GM23248 (cell line): ENCODE measurements at places on chromosomes 11 and 22. TPM values are rescaled to one million over a fixed set of nuclear protein-coding genes. Genes with fewer than 3 reads are reported as not detected.

- H3K36me3 ChIP-seq, result no peaks in the 10 kb centered on the region
- peak overlapping the region; percentile 85 for H3K27ac ChIP-seq
- H3K4me1 ChIP-seq, result peaks cover 19% of the 10 kb centered on the region
- DNase-seq, result peak; percentile 97
- no peaks in the 10 kb centered on the region for H3K27me3 ChIP-seq
Observed at GRCh38 chr11:74288161-74288560, 23.3 kb downstream of the P4HA3 start.

- DNase-seq, result no peak
- no peak overlapping the region for H3K4me3 ChIP-seq
- H3K27me3 ChIP-seq, result no peaks in the 10 kb centered on the region
- no peak overlapping the region for H3K27ac ChIP-seq
- peaks cover 11% of the 10 kb centered on the region; the same call in 1 of the 2 replicates for H3K36me3 ChIP-seq
Observed at GRCh38 chr11:48114740-48115139, 101.9 kb upstream of the OR4B1 start.

GRCh38 chr22:35567351-35568141 is 26.9 kb downstream of the RASD2 start:
- H3K27ac ChIP-seq, result no peak overlapping the region
- H3K27me3 ChIP-seq, result no peaks in the 10 kb centered on the region
- H3K4me3 ChIP-seq, result no peak overlapping the region
- DNase-seq, result no peak
- H3K4me1 ChIP-seq, result peaks cover 40% of the 10 kb centered on the region
- no peaks in the 10 kb centered on the region for H3K36me3 ChIP-seq

DNA sequence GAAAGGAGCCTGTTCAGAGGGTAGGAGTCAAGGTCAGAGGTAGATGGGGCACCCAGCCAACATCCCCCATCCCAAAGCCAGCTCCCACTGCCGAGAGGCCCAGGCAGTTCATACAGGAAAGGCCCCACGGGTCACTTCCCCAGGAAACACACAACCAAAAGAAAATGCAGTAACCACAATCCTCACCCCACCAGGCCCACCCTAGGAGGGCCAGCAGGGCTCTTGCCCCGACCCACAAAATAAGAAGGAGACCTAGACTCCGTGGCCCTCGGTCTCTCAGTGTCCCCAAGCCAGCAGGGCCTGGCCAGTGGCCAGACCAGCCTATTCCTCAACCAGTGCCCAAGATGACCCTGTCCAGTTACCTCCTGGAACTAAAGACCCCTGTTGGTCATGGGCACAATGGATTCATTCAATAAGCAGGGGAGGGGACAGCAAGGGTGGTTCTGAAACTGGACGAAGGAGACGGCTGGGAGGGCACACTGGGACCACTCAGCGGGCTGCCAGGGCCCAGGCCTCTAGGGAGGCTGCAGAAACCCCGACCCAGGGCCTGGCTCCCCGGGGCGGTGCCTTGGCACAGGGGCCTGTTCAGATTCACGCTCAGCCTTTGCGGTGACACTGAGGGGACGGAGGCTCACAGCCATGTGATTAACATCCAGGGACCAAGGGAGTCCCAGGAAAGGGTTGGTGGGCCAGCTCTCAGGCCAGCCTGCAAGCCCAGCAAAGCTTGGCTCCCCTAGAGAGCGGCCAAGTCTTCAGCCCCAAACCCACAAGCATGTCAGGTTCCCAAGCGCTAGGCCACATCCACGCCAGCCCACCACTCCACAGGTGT is 5.5 kb downstream of the RAB3IL1 start:
- no peaks in the 10 kb centered on the region for H3K36me3 ChIP-seq
- no peaks in the 10 kb centered on the region for H3K27me3 ChIP-seq
- no peak overlapping the region for H3K4me3 ChIP-seq
- no peaks in the 10 kb centered on the region for H3K4me1 ChIP-seq

- H3K4me1 ChIP-seq, result no peaks in the 10 kb centered on the region
- no peak overlapping the region for H3K4me3 ChIP-seq
- H3K27ac ChIP-seq, result no peak overlapping the region
- H3K27me3 ChIP-seq, result no peaks in the 10 kb centered on the region
Observed at GRCh38 chr11:74654976-74655375, 62.6 kb downstream of the POLD3 start.

GRCh38 chr11:28504555-28505110 is 396.4 kb downstream of the METTL15 start:
- no peaks in the 10 kb centered on the region for H3K4me1 ChIP-seq
- DNase-seq, result no peak
- no peak overlapping the region for H3K4me3 ChIP-seq
- H3K27me3 ChIP-seq, result no peaks in the 10 kb centered on the region

DNA sequence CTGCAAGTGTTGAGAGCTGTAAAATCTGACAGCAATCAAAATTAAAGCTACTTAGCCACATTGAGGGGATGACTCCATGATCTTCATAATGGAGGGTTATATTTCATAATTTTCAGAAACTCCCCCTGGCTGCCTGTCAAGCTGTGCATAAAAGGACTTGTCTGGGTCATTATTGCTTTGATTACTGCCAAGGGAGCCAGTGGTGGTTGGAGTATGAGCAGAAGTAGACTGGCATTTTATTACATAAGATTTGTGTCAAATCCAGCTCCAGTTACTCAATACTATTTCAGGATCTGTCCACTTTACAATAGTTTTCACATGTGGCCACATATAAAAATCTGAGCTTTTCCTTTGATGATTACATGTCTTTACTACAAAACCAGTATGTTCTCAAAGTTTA is 108.9 kb upstream of the SLC5A12 start:
- no peak overlapping the region for H3K4me3 ChIP-seq
- no peaks in the 10 kb centered on the region for H3K36me3 ChIP-seq
- no peak overlapping the region for H3K27ac ChIP-seq
- no peak for DNase-seq

DNA sequence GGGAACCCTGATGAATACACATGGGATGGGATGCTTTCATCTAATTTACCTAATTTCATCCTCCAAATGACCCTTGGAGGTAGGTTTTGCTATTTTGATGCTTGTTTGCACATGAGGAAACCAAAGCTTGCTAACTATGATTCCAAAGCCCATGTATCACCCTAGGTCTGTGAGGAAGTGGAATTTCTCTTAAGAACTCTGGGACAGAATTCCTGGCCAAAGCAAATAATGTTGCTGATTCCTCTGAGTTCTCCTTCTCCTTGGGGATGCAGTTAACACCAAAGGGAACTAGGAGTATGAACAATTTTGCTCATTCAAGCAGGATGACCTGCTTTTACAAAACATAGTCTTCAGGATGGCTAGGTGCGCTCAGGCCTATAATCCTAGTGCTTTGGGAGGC is 80.0 kb downstream of the KCNC1 start:
- 0 out of 2 replicates have a peak, but pooled peaks cover 8% of the 10 kb centered on the region for H3K4me1 ChIP-seq
- no peak overlapping the region for H3K27ac ChIP-seq
- H3K36me3 ChIP-seq, result no peaks in the 10 kb centered on the region
- H3K4me3 ChIP-seq, result no peak overlapping the region

DNA sequence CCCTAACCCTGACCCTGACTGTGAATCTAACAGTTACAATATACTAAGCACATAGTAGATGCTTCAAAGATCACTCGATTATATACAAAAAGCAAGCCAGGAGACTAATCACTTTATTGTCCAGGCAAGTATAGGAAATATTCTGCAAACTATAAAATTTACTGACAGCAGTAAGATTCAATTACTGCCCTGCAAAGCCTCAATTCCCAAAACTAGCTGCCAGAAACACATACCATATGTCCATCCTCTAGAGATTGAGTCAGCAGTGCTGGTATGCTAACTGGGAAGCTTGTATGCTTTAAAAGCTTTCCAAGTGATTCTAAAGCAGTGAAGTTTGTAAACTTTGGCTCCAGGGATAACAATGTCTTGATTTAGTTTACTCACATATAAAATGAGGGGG is 26.1 kb downstream of the CSTF3 start:
- no peaks in the 10 kb centered on the region for H3K27me3 ChIP-seq
- H3K27ac ChIP-seq, result peak overlapping the region; percentile 44
- DNase-seq, result peak; percentile 84
- H3K4me3 ChIP-seq, result no peak overlapping the region
- H3K4me1 ChIP-seq, result peaks cover 35% of the 10 kb centered on the region

GRCh38 chr11:78838417-78838816 is 263.8 kb upstream of the NARS2 start:
- no peak overlapping the region for H3K4me3 ChIP-seq
- no peaks in the 10 kb centered on the region for H3K36me3 ChIP-seq
- no peak overlapping the region for H3K27ac ChIP-seq
- no peaks in the 10 kb centered on the region for H3K27me3 ChIP-seq
- no peak for DNase-seq

DNA sequence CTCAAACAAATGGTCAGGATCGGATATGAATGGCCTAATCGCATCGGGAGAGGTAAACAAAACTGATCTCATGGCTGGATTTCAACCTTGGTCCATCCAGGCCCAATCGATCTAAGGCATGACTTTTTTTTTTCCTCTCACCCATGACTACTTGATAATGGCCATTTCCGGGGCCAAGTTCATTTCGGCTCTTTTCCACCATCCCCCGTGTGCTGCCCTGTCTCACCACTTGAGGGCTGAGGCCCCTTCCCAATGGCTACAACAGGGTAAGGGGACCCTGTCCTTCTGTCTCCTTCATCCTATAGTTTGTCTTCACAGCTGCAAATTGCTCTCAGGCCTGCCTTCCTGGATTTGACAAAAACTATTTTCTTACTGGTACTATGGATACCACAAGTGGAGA is 26.7 kb downstream of the GRAP2 start:
- DNase-seq, result no peak
- H3K4me3 ChIP-seq, result no peak overlapping the region
- H3K27ac ChIP-seq, result no peak overlapping the region
- peaks cover 79% of the 10 kb centered on the region for H3K27me3 ChIP-seq
- H3K36me3 ChIP-seq, result no peaks in the 10 kb centered on the region

- H3K27ac ChIP-seq, result no peak overlapping the region
- H3K36me3 ChIP-seq, result no peaks in the 10 kb centered on the region
- no peaks in the 10 kb centered on the region for H3K27me3 ChIP-seq
- no peaks in the 10 kb centered on the region for H3K4me1 ChIP-seq
- H3K4me3 ChIP-seq, result no peak overlapping the region
Observed at GRCh38 chr11:110501428-110501827, 71.7 kb downstream of the FDX1 start.

DNA sequence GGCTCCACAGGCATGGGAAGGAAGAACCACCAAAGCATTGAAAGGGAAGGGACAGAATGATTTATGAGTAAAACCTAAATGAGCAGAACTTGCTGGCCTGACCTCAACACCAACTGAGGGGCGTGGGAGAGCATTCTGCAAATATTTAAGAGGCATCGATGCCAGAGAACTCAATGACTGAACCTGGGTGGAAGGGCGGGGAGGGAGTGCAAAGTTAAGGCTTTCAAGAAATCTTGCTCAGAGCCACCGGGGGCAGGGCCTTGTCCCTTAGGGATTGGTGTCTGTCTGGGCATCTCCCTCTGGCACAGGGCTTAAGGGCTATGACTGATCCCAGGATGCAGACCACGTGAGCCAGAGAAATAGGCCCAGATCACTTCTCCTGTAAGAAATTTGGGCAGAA is 137.1 kb downstream of the ADAMTS15 start:
- H3K27ac ChIP-seq, result no peak overlapping the region
- peaks cover 34% of the 10 kb centered on the region for H3K4me1 ChIP-seq
- no peaks in the 10 kb centered on the region for H3K36me3 ChIP-seq
- DNase-seq, result peak; percentile 81

- peak within 1 kb of the TSS; percentile 85 for H3K27ac ChIP-seq
- peak within 1 kb of the TSS; percentile 76 for H3K4me3 ChIP-seq
- H3K27me3 ChIP-seq, result no peaks in the 10 kb centered on the region
- H3K4me1 ChIP-seq, result peaks cover 24% of the 10 kb centered on the region
Observed at GRCh38 chr11:85685820-85686459, at the start of gene CCDC89. CCDC89 (minus strand) TSS chr11:85686195; CDS start chr11:85686130, 65 bp downstream.

DNA sequence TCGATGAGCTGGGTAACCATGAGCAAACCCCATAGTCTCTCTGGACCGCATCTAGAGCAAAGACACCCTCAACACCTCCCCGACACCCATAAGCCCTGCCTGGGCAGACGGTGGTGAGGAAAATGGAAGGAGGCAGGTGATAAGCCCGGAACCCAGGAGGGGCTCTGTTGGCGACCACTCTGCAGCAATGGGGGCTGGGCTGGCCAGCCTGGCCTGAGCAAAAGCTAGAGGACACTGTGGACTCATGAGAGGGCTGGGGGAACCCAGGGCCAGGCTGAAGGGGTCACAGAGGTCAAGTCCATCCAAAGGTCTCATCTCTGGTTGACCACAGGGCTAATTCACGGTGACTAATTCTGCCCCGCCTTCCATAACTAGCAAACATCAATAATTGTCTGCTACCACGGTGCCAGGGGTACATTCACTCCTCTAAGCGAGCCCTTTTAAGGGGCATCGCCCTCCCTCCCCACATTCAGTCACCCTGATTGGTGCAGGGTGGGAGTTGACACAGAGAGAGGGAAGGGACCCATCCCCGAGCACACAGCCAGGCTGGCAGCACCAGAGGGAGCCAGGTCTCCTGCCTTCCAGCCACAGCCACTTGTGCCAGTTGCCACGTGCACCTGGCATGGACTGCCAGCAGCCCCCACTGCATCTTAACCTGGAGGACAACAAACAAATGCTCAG is 4.0 kb downstream of the PYGM start:
- no peaks in the 10 kb centered on the region for H3K4me1 ChIP-seq
- H3K4me3 ChIP-seq, result no peak overlapping the region
- no peaks in the 10 kb centered on the region for H3K27me3 ChIP-seq
- H3K27ac ChIP-seq, result no peak overlapping the region
- no peak for DNase-seq

GRCh38 chr11:14793546-14793945 is 98.5 kb downstream of the CYP2R1 start:
- no peak overlapping the region for H3K4me3 ChIP-seq
- H3K27ac ChIP-seq, result no peak overlapping the region
- no peaks in the 10 kb centered on the region for H3K36me3 ChIP-seq

- H3K27me3 ChIP-seq, result peaks cover 7% of the 10 kb centered on the region; the same call in 1 of the 2 replicates
- DNase-seq, result no peak
- H3K36me3 ChIP-seq, result no peaks in the 10 kb centered on the region
- H3K27ac ChIP-seq, result no peak overlapping the region
- no peak overlapping the region for H3K4me3 ChIP-seq
Observed at GRCh38 chr11:119749006-119749565, 20.1 kb upstream of the NECTIN1 start.

P2RX3 gene
- not detected in 2 replicates for total RNA-seq

MS4A7 gene
- not detected in 2 replicates for total RNA-seq

ARFIP2 gene
- total RNA-seq, result 69.5 and 75.0 TPM in 2 replicates

MAP6 gene
- 5.2 and 9.9 TPM in 2 replicates for total RNA-seq

KDM4E gene
- not detected in 2 replicates for total RNA-seq

CREB3L1 gene
- 29.6 and 37.7 TPM in 2 replicates for total RNA-seq

TENM4 gene
- total RNA-seq, result 0.11 and 0.25 TPM in 2 replicates

OR56A1 gene
- not detected in 2 replicates for total RNA-seq

CATSPER1 gene
- total RNA-seq, result not detected in 2 replicates

MMP13 gene
- total RNA-seq, result not detected in 2 replicates

APOL1 gene
- 8.3 and 8.6 TPM in 2 replicates for total RNA-seq

MOGAT2 gene
- not detected in 2 replicates for total RNA-seq

CYP2D6 gene
- 0.13 TPM in 1 of 2 replicates, not detected in the other for total RNA-seq

PGA5 gene
- total RNA-seq, result not detected in 2 replicates

HBD gene
- total RNA-seq, result not detected in 2 replicates
